Right renal pelvis (tissue), 4 donors: ENCODE measurements at places on chromosomes 12 and 14.

- DNase-seq, result no peak
Observed at GRCh38 chr12:75578546-75578945, 67.1 kb upstream of the KRR1 start.

GRCh38 chr14:74213907-74214803, 25.1 kb upstream of the VSX2 start:
- no peak for DNase-seq

DNA sequence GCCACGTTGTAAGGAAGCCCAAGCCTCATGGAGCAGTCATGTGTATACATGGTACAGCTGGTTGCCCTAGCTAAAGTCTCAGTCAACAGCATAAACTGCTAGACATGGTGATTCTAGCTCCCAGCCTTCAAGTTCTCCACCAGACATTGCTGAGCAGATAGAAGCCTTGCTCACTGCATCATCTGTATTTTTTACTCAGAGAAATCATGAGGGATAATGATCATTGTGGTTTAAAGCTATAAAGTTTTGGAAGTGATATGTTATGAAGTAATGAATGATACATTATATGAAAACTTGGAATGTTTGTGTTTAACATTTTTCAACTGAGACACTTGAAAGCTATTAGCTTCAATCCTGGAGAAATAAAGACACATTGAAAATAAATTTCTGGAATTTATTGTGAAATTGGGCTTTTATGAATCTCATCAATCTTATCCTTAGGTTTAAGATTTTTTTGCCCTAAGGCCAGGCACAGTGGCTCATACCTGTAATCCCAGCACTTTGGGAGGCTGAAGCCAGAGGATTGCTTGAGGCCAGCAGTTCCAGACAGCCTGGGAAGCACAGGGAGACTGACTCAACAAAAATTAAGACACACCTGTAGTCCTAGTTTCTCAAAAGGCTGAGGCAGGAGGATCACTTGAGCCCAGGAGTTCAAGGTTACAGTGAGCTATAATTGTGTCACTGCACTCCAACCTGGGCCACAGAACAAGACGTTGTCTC, 5.6 kb upstream of the NFATC4 start:
- DNase-seq, result no peak

DNA sequence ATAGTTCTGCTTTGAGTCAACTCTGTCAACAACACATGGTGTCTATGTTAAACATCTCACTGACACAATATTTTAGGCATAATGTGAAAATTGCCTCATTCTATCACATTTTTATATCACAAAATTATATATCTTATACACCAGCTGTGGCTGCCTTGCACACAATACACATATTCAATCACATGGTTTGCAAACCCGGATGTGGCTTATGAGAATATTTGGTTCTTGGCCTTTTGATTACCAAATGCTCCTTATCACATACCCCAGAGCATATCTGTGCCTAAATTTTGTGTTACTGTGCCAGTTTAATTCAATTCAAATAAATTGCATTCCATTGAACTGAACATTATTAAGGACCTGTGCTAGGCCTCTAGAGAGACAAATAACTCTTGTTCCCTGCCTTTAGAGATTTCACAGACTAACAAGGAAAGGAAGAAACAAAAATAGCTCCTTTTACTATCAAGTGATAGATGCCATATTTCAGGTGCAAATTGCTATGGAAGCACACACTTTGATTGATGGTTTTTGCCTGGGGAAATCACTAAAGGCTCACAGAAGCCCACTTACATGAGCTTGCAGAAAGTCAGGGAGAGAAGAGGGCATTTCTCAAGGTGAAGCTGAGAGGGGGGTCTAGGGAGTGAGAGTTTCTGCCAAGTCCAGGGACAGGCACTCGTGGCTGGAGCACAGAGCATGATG, 63.4 kb downstream of the PPP1R36 start:
- no peak for DNase-seq

GRCh38 chr12:91744597-91744996, 401.0 kb downstream of the BTG1 start:
- DNase-seq, result no peak

DNA sequence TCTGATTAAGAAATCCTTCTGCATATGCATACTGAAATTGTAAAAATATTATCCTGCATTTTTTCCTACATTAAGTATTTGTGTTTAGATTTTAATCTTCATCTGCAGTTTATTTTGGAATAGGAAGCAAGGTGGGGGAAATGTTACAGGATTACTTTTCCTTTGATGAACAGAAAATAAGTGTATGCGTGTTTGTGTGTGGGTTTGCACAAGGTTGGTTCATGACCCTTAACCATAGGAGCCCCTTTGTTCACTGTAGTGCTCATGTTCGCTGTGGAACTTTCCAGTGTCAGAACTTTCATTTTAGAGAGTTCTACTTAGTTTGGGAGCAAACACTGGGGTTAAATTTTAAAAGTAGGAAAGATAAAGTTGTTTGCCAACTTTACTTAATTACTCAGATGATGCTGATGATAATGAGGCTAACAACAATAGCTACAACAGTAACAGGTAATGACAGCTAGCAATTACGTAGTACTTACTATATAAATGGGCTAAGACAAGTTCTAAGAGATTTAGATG, 6.4 kb upstream of the A2M start:
- DNase-seq, result no peak

- no peak for DNase-seq
Observed at GRCh38 chr12:2335109-2335508, 282.3 kb downstream of the CACNA1C start.

GRCh38 chr12:101521136-101521535, 46.0 kb downstream of the SPIC start:
- DNase-seq, result no peak

- no peak for DNase-seq
Observed at GRCh38 chr12:111434680-111435338, 29.1 kb downstream of the SH2B3 start.

- no peak for DNase-seq
Observed at GRCh38 chr14:102931580-102932285, 9.3 kb downstream of the AMN start.

GRCh38 chr12:76680940-76681339, 83.0 kb upstream of the ZDHHC17 start:
- DNase-seq, result no peak

DNA sequence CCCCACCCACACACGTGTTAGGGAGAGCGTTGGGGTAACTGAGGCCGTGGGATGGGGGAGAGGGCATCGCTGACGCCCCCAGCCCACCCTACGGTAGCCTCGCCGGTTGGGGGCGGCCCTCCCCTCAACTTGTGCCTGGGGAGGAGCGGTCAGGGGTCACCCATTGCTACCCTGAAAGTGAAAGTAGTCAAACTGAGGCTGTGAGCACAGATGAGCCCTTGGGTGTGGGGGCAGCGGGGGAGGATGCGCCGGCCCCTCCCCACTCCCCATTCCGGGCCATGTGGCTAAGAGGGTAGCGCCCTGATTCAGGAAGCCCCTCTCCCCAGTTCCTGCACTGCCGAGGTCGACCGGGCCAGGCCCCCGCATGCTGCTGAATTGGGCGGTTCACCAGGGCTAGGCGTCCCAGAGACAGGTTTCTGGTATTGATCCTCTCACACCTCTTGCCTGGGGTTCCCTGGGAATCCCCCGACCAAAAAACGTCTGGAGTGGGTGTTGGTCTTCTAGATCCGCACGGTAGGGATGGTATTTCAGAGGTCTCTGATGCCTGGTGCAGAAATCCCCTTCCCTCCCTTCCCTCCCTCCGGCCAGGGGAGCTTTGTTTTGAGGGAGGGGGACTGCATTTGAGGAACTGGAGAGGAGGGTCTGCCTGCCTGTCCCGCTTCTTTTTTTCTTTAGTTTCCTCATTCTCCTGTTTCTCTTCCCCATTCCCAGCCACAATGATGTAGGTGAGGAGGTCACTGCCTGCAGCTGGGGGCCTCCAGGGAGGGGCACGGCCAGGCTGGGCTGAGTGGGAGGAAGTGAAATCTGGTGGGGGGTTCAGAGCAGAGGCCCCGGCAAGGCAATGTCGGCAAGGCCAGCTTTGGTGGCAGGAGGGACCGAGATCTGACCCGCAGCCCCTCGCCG, 1.0 kb downstream of the SH2B3 start:
- no peak for DNase-seq

DNA sequence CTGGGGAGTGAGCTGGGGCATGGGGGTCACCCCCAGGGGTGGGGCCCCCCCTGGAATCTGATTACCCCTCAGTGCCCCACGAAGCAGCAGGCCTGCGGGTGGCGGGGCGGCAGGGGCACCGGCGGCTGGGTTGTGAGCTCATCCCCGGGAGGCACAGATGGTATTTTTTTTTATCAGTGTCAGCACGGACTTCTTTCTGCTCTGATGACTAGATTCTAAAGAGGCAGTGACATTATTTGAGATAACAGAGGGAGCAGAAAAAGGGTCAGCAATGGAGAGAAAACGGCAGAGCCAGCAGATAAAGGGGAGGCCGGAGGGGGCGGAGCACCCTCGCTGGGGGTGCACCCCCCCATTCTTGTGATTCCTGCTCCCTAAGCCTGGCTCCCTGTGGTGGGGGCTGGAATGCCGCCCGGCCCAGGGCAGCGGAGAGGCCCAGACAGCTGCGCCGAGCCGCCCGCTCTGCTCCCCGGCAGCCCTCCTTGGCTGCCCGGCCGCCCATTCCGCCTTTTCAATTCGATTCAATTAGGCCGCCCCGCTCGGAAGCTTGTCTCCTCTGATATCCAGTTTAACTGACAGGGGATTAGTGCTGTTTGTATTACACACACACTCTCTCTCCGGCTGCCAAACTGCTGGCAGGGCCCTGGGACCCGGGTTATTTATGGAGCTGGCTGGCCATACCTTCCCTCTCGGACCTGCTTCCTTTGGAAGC, 32.9 kb downstream of the MVK start:
- DNase-seq, result no peak

GRCh38 chr12:122399254-122399591, 23.2 kb downstream of the CLIP1 start:
- no peak for DNase-seq

GRCh38 chr12:125324861-125325490, 259.7 kb downstream of the AACS start:
- no peak for DNase-seq

- DNase-seq, result no peak
Observed at GRCh38 chr12:7934091-7934888, 1.7 kb downstream of the SLC2A3 start.

DNA sequence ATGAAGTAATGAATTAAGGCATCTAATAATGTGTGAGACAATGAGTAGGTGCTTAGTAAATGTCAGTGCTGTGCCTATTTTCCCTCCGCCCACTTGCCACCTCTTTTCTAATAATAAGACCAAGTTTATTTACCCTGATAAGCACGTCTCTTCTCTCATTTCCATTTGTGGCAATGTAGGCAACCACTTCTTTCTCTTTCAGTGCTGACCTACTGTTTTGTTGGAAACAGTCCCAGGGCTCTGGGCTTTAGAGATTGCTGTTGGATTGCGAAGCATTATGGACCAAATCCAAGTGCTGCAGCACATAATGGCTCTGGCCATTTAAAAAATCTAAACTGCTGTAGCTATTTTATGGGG, 141.3 kb upstream of the PLEKHG7 start:
- no peak for DNase-seq

GRCh38 chr14:101927859-101928258, 36.5 kb upstream of the DYNC1H1 start:
- DNase-seq, result no peak

- no peak for DNase-seq
Observed at GRCh38 chr14:22981090-22981875, 1.1 kb downstream of the AJUBA start.

DNA sequence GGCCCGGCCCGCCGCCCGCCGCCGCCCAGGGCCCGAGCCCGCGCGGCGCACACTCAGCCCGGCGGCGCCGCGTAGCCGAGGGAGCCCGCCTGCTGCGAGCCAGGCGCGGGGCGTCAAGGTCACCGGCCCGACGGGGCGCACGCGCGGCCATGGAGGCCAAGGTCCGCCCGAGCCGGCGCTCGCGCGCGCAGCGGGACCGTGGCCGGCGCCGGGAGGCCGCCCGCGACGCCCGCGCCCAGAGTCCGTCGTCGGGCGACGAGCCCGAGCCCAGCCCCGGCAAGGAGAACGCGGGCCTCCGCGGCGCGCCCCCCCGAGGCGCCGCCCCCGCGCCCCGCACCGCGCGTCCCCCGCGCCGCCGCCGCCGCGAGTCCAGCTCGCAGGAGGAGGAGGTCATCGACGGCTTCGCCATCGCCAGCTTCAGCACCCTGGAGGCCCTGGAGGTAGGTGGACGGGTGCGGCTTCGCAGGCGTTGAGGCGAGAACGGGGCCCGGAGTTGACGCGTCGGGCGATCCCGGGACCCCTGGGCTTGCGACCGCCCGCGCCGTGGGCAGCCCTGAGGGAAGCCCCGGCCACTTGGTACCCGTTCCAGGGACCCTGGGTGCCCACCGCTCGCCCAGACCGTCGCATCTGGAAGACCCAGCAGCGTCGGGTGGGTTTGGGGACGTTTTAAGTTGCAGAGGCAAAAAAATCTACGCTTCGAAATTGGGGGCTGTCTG, 629 bp downstream of the FBRSL1 start:
- DNase-seq, result no peak

GRCh38 chr12:32693036-32693435, 13.9 kb downstream of the DNM1L start:
- DNase-seq, result no peak

- DNase-seq, result no peak
Observed at GRCh38 chr14:75279763-75280290, 1.2 kb downstream of the FOS start.

DNA sequence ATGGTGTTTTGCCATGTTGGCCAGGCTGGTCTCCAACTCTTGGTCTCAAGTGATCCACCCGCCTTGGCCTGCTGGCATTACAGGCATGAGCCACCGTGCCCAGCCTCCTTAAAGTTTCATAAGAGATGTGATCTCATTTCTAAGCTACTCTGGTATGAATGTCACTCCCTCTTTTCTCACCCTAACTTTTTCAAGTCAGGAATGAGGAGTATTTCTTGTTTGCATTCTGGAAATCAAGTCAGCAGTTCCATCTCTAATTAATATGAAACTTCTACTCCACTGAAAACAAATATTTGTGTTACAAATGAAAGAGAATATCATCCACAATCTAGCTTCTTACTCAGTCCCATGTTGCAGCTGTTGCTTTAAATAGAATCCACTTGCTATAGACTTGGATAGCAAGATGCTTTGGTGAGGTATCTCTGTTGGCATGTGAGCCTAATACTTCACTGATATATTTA, 61.3 kb downstream of the ARF6 start:
- DNase-seq, result no peak

DNA sequence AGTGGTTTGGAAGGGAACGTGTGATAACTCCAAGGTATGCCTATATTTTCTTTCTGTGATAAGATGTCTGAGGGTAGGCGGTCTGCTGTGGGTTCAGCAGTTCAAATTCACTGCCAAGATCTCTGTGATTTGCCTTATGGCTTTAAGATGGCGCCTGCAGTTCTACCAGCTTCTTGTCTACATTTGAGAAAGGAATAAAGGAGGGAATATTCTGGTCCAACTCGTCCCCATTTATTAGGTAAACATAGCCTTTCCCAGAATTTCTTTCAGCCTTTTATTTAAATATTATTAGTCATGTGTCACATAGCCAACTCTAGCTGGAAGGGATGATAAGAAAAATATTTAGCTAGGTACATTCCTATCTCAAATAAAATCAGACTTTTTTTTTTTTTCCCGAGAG, 48.8 kb downstream of the KCNJ8 start:
- no peak for DNase-seq

GRCh38 chr14:103267226-103267910, 66.7 kb upstream of the EIF5 start:
- DNase-seq, result no peak
